SIG-M5 (cell line): ENCODE measurements at places on chromosomes 11 and 22.

DNA sequence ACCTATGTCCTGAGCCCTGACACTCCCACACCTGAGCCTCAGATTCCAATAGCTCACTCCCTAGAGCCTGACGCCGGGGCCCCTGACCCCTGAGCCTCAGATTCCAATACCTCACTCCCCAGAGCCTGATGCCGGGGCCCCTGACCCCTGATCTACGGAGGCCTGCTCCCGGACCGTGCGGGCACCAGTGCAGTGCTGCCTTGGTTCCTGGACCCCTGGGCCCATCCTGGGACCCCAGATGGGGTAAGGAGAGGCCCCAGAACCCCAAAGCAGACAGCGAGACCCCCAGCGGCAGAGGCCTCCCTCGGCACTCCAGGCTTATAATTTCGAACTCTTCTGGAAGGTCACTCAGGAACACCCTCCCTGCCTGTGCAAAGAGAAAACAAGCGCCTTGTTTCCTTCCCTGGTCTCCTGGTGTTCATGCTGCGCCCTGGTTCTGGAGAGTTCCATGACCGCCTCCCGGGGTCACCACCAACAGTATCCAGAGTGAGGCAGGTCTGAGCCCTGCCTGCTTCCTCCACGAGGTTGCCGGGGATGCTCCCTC is 7.5 kb downstream of the SUSD2 start:
- no peak for DNase-seq

DNA sequence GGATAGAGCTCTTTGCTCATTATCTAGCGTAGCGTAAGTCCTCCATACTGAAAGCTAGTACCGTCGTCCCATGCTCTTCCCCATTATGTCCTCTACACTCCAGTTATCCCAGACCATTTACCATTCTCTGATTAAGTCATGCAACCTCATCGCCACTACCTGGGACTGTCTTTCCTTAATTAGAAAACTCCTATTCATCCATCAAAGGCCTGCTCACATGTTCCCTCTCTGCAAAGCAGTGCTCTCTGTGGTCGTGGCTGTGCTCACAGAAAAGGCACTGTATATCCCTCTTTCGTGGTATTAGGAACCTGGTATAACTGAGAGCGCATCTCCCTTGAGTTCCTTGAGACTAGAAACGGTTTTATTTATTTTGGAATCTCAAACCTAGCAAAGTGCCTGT is 253.3 kb downstream of the KIRREL3 start:
- DNase-seq, result no peak

- no peak for DNase-seq
Measured at GRCh38 chr11:82792319-82792718, 58.7 kb upstream of the FAM181B start.

GRCh38 chr11:125345421-125346178 is 150.5 kb downstream of the FEZ1 start:
- DNase-seq, result no peak

GRCh38 chr11:37422511-37422910 is 824.5 kb upstream of the RAG2 start:
- DNase-seq, result no peak

DNA sequence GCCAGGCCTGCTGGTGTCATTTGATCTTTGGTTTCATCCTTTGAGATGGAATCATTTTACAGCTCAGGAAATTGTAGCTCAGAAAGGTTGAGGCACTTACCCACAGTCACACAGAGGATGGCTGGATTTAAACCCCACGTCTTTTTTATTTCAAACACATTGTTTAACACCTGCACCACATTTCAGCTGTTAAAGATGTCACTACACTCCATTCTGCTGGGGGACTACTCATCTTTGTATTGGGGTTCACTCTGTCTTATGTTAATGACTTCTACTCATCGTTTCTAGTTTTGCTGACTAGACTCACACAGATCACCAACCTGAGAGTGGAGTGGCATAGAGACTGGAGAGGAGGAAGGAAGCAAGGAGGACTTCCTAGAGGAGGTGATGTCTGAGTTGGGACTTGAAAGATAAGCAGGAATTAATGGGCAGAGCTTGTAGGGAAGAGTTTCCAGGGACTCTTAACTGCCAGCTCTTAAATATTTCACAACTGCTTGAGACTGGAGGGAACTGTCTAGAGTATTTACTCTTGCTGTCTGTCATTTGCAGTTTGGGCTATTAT is 80.0 kb downstream of the TP53I11 start:
- DNase-seq, result no peak
